ENCODE measurements at places on chromosomes 11 and 22.

DNA sequence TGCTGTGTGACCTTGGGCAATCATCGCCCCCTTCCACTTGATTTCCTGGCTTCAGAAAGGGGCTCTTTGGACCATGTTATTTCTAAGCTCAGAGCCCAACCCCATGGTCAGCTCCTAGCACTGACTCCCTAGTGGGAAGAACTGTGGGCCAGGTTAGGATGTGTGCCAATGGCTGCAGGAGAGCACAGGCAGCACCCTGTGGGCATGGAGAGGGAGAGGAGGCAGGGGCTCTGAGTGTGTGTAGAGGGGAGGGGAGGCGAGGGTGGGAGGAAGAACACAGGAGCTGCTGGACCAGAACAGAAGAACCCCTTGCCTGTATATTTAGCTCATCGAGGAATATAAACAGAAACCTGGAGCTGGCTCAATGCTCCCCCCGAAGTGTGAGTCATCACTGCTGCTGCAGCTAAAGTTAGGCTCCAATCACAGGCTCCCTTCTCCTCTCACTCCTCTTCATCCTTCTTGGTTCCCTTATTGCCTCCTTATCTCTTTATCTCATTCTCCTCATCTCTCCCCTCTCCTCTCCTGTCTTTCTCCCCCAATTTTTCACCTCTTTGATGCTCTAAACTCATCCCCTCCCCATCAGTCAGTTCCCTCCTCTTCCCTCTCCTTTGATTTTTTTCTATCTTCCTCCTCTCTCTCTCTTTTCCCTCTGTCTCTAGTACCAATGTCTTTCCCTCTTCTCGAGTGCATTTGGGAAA lies 14.5 kb upstream of the RPS19BP1 start:
- no peak for DNase-seq

DNA sequence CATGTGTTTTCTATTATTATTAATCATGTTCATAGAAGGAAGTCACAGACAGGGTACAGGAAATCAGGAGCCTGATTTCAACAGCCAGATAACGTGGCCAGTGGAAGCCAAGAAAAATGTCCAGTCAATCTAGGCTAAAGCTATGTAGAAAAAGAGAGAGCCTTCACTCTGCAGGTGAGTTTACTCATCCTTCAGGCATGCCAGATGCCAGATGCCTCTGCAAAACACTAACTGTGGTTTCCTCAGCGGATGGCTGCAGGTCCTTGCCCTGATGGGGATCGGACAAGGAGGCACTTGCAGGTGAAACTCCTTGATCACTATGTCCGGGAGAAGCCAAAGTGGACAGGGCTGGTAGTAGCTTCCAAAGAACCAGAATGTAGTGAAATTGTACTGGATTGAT lies 962.3 kb upstream of the RAG2 start:
- DNase-seq, result no peak

- no peak for DNase-seq
Observed at GRCh38 chr11:117862019-117862725, 14.3 kb downstream of the FXYD6 start.

DNA sequence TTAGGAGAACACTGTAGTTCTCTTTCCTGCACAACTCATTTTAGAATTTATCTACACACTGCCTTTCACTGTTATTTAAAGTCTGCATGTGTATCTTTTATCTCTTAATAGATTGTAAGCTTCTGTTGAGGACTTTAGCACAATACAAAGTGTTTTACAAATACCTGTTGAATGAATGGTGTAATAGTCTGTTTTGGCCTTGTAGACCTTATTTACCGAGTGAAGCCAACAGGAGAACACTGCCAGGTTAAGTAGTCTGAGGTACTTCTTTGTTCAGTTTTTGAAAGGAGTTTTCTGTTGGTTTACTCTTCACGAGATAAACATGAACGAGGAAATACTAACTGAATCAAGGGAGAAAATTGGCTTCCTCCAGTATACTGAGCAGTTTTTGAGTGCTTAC lies 31.0 kb downstream of the SIK2 start:
- no peak for DNase-seq

DNA sequence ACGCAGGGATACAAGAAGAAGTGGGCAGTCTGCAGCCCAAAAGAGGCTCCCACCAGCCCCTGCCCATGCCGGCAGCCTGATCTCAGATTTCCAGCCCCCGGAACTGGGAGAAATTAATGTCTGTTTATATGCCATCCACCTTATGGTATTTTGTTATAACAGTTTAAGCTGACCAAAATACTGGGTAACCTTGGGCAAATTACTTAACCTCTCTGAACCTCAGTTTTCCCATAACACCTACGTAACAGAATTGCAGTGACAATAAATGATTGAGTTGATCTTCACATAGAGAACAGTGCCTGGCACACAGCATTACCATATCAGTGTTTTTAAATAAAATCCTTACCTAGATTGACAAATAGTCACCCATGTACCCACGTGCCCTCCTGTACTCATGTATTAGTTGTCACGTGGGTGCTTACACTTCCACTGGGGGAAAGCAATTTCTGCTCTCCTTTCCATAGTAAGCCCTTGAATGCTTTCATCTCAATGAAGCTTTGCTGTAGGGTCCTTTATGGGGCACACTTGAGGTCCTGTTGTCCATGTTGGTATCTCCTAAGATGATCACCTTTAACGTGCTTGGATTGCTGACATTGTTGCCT lies 54.2 kb upstream of the PHF21A start:
- no peak for DNase-seq

- DNase-seq, result peak; percentile 51
Observed at GRCh38 chr22:36998620-36999351, 20.5 kb downstream of the TST start.

GRCh38 chr11:66866007-66866406 lies 9.1 kb downstream of the LRFN4 start:
- DNase-seq, result no peak

- no peak for DNase-seq
Observed at GRCh38 chr11:76365038-76365679, 15.8 kb downstream of the THAP12 start.

- DNase-seq, result no peak
Observed at GRCh38 chr11:115591380-115591779, 87.2 kb upstream of the CADM1 start.

- DNase-seq, result no peak
Observed at GRCh38 chr22:17491090-17491640, 72.1 kb upstream of the SLC25A18 start.

GRCh38 chr11:112085822-112086421 lies 634 bp downstream of the TIMM8B start:
- DNase-seq, result peak; percentile 43

DNA sequence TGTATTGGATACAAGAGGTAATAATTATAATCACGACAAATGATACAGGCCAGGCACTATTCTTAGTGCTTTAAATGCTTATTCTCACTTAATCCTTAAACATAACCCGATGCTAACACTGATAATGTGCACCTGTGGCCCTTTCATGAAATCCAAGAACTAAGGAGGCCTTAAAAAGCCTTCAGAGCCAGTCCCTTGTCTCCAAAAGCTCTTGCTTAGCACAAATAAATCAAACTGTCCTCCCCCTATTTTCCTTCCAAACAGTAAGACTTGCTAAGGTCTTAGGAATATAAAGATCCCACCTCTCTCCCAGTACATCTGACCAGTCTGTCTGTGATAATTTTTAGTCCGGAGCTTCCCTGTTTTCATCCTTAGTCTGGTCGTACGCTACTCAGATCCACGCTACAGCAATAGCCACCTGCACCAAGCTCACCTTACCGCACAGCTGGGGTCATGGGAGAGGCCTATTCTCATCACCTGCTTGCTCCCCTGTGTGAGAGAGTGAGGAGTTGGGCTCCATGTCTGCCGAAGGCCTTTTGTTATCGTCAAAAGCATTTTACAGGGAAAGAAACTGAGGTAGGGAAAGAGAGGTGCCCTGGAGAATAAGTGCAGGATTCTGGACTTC lies 16.9 kb downstream of the FXYD6 start:
- DNase-seq, result no peak

DNA sequence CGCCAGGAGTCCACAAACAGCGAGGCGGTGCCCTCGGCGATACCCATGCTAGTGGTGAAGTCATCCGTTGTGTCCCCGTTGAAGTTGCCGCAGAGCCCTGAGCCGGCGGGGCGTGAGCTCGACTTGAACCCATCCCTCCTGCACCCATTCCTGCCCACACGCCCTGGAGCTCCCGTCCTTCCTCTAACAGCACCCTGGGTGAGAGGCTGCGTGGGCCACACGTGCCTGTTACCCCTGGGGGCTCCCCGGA lies 8.3 kb downstream of the MUC6 start:
- DNase-seq, result no peak

DNA sequence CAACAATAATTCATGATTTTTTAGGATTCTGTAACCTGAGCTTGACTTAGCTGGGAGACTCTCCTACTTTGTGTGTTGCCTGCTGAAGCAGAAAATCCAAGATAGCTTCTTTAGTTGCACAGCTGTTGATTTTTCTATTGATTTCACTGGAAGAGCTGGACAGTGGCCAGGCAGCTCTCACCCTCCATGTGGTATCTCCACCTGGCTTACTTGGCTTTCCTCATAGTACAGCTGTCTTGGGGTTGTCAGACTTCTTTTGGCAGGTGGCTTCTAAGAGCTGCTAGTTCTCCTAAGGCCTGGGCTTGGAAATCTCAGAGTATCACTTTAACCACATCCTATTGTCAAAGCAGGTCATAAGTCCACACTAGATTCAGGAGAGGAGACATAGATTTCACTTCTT lies 130.8 kb upstream of the SPON1 start:
- DNase-seq, result no peak

- DNase-seq, result no peak
Observed at GRCh38 chr11:9060700-9061111, 30.7 kb downstream of the SCUBE2 start.

GRCh38 chr11:6871278-6871677 lies 5.1 kb upstream of the OR10A4 start:
- DNase-seq, result no peak

GRCh38 chr11:121578251-121578976 lies 125.6 kb upstream of the SORL1-AS1 start:
- DNase-seq, result peak; percentile 90

- no peak for DNase-seq
Observed at GRCh38 chr11:16194566-16194965, 161.8 kb downstream of the SOX6 start.

Measured in amniotic epithelial cell (primary cell).